ENCODE measurements at places on chromosomes 3 and 15. TPM values are rescaled to one million over a fixed set of nuclear protein-coding genes. Genes with fewer than 3 reads are reported as not detected.

DNA sequence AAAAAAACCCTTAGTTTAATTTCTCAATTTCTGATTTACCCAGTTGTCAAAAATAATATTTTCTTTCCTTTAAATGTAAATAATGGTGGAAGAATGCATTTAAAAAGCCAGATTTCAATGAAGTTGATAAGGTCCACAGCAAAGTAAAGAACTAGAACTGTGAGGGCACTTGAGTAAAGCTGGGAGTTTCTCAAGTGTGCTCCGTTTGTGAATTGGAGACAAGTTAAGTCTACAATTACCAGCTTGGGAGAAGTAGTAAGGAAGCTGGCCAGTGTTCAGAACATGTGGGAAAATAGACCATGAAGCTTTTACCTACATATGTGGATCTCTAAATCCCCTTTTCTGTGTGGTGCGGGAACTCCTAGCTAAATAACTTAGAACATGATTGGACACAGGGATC lies 239.4 kb downstream of the OXSM start:
- no peaks in the 10 kb centered on the region for H3K36me3 ChIP-seq
- ATAC-seq = no peak
- no peaks in the 10 kb centered on the region for H3K27me3 ChIP-seq

Gene DPPA4
- total RNA-seq = not detected

GRCh38 chr15:25731411-25731810 lies 131.7 kb downstream of the ATP10A start:
- no peaks in the 10 kb centered on the region for H3K27me3 ChIP-seq
- peaks cover 22% of the 10 kb centered on the region for H3K36me3 ChIP-seq
- no peak for ATAC-seq

DNA sequence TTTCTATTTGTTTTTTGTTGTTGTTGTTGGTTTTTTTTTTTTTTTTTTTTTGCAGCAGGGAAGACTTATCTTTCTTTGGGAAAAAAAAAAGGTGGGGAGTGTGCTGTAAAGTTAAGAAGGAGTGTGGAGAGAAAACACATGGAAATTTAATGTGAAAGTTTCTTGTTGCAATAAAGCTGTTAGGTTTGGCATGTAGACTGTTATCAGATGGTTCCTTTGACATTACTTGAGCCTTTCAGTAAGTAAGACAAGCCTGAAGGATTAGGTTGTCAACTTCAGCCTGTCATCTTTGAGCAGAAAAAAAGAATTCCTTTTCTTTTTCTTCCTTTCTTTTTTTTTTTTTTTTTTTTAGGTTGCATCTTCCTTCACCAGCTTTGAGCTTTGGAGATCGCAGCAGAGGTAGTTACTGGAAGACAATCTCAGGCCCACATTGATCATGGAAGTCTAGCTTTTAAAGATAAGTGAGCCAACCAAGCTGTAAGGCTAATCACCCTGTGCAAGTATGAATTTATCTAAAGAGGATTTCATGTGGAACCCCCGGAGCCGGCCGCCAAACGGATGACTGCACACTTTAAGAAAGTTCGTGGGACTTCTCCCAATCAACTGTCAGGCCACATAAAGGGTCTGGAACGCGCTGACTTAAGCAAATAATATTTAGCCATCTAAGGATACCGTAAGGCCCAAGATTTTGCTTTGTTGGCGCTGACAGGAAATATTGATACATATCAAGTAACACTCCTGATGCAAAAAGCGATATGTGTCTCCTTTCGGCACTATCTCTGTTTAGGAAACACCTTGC lies 1040.1 kb upstream of the NR2F2 start:
- H3K4me1 ChIP-seq = no peaks in the 10 kb centered on the region
- H3K36me3 ChIP-seq = no peaks in the 10 kb centered on the region
- no peak overlapping the region for H3K27ac ChIP-seq
- no peak for ATAC-seq

GRCh38 chr15:92937901-92938300 lies 37.8 kb downstream of the CHD2 start:
- no peaks in the 10 kb centered on the region for H3K27me3 ChIP-seq
- no peaks in the 10 kb centered on the region for H3K4me1 ChIP-seq
- no peak overlapping the region for H3K27ac ChIP-seq
- no peak for ATAC-seq
- H3K36me3 ChIP-seq = peaks cover 14% of the 10 kb centered on the region

Measured in gastroesophageal sphincter (tissue), 4 donors.